Subcutaneous preadipocyte (primary cell): ENCODE measurements at places on chromosomes 11 and 22. TPM values are rescaled to one million over a fixed set of nuclear protein-coding genes. Genes with fewer than 3 reads are reported as not detected.

Gene FGF4
- not detected in 2 replicates for total RNA-seq

Gene MMP11
- 2.9 and 3.3 TPM in 2 replicates for total RNA-seq

Gene PRAME
- total RNA-seq = 0.20 and 0.37 TPM in 2 replicates

Gene TSSK2
- total RNA-seq = not detected in 2 replicates

Gene SCARF2
- 8.0 and 9.6 TPM in 2 replicates for total RNA-seq

Gene GGT5
- total RNA-seq = 22.0 and 24.0 TPM in 2 replicates
